Cardiac septum (tissue), 1 donor: ENCODE measurements at places on chromosomes 4 and X. TPM values are rescaled to one million over a fixed set of nuclear protein-coding genes. Genes with fewer than 3 reads are reported as not detected.

Gene BTK
- 1.3 TPM for total RNA-seq

Gene MAGEE2
- total RNA-seq = not detected

Gene PDLIM3
- 265 TPM for total RNA-seq

Gene TRO
- 4.6 TPM for total RNA-seq

Gene ADGRL3
- 15.3 TPM for total RNA-seq

Gene HPGD
- 2.4 TPM for total RNA-seq

Gene HAND2
- 161 TPM for total RNA-seq

Gene PYURF
- 50.8 TPM for total RNA-seq

Gene STATH
- total RNA-seq = not detected

Gene STARD8
- 6.5 TPM for total RNA-seq

Gene GATA1
- not detected for total RNA-seq

Gene DMRTC1
- total RNA-seq = not detected

Gene CORIN
- 3.4 TPM for total RNA-seq

Gene DRD5
- not detected for total RNA-seq

Gene TMSB15C
- 0.24 TPM for total RNA-seq

Gene DDX3X
- total RNA-seq = 214 TPM

Gene ODAPH
- not detected for total RNA-seq

Gene COPS4
- total RNA-seq = 47.1 TPM

Gene LRIT3
- not detected for total RNA-seq

Gene MAD2L1
- 1.9 TPM for total RNA-seq
